ENCODE measurements at places on chromosomes 4 and X. TPM values are rescaled to one million over a fixed set of nuclear protein-coding genes. Genes with fewer than 3 reads are reported as not detected.

The USP17L12 gene
- not detected for total RNA-seq

The ARAF gene
- 9.5 TPM for total RNA-seq

The CD99 gene
- total RNA-seq = 34.8 TPM

The NDST4 gene
- 17.3 TPM for total RNA-seq

The ABCG2 gene
- total RNA-seq = 24.7 TPM

The NPFFR2 gene
- total RNA-seq = 1.6 TPM

The RNF175 gene
- total RNA-seq = 45.7 TPM

The TMEM271 gene
- total RNA-seq = 13.1 TPM

The HPGDS gene
- total RNA-seq = 3.9 TPM

Measured in diencephalon (tissue), 1 donor.